Right lobe of liver (tissue), 6 donors: ENCODE measurements at places on chromosomes 2 and 18. TPM values are rescaled to one million over a fixed set of nuclear protein-coding genes. Genes with fewer than 3 reads are reported as not detected.

Gene CARF
- total RNA-seq: 5.1 TPM

Gene PLEK
- total RNA-seq: 2.2 TPM

Gene TMEM247
- not detected for total RNA-seq

Gene LOXHD1
- not detected for total RNA-seq

Gene EDAR
- 0.20 TPM for total RNA-seq

Gene GULP1
- total RNA-seq: 1.5 TPM

Gene C2orf80
- not detected for total RNA-seq

Gene CEP192
- 7.5 TPM for total RNA-seq

Gene NTSR2
- not detected for total RNA-seq

DNA sequence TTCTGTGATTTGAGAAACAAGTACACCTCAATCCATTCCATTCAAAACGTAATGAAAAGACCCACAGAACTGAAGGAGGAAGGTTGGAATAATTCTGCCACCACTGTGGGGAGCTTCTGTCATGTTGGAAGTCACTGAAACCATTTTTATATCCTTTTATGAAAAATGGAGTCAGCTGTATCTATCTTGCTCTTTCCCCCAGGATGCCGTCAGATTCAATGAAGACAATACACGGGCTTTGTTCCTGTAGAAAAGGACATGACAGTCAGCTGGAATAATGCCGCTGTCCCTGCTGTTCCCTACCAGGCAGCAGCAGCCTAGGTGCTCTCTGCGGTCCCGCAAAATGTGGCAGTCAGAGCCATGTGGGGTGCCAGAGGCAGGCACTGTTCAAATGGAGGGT lies 52.5 kb upstream of the APCDD1 start:
- no peak overlapping the region for H3K27ac ChIP-seq
- H3K27me3 ChIP-seq: no peaks in the 10 kb centered on the region
- no peaks in the 10 kb centered on the region for H3K4me1 ChIP-seq
- no peak overlapping the region for H3K4me3 ChIP-seq
- H3K36me3 ChIP-seq: no peaks in the 10 kb centered on the region

GRCh38 chr2:126843081-126843480 lies 55.6 kb upstream of the TEX51 start:
- H3K36me3 ChIP-seq: no peaks in the 10 kb centered on the region
- H3K27me3 ChIP-seq: no peaks in the 10 kb centered on the region
- H3K27ac ChIP-seq: no peak overlapping the region
- DNase-seq: no peak
- H3K4me3 ChIP-seq: no peak overlapping the region
- no peaks in the 10 kb centered on the region for H3K4me1 ChIP-seq

DNA sequence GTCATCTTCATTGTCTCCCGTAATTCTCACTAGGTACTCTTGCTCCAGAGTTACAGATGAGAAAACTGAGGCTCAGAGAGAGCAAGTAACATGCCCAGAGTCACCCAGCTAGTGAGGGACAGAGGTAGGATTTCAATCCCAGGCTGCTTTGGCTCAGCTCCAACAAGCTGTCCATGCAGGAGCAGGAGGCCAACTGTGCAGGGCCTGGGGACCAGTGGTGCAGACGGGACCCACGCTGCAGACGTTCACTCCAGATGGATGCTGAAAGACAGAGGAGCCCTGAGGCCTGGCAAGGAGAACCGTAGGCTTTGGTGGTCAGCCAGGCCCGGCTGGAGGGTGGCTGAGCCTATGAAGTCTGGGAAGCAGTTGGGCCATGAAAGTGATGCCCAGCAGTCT lies 102.6 kb downstream of the MCFD2 start:
- no peaks in the 10 kb centered on the region for H3K27me3 ChIP-seq
- H3K27ac ChIP-seq: no peak overlapping the region
- DNase-seq: no peak
- no peaks in the 10 kb centered on the region for H3K4me1 ChIP-seq
- H3K36me3 ChIP-seq: no peaks in the 10 kb centered on the region
- H3K4me3 ChIP-seq: no peak overlapping the region

GRCh38 chr18:46040747-46041104 lies 31.3 kb downstream of the PSTPIP2 start:
- H3K36me3 ChIP-seq: no peaks in the 10 kb centered on the region
- H3K27ac ChIP-seq: no peak overlapping the region
- H3K4me1 ChIP-seq: peaks cover 9% of the 10 kb centered on the region
- H3K4me3 ChIP-seq: no peak overlapping the region

DNA sequence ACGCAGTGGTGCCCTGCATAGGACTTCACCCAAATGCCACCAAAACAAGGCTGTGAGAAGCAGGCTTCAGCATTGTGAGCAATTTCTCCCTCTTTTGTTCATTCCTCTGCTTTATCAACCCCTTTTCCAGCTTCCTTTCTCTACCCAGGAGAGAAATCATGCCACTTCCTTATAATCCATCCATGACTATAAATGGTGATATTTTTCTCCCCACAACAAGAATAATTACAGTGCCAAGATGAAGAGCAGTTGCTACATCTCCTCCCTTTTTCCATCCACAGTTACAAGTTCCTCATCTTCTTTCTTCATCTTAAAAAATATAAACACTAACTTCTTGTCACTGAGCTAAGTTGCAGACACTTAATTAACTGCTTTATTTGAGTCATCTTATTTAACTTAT lies 167.2 kb downstream of the ANTXR1 start:
- DNase-seq: no peak
- H3K4me1 ChIP-seq: no peaks in the 10 kb centered on the region
- H3K27me3 ChIP-seq: no peaks in the 10 kb centered on the region
- H3K27ac ChIP-seq: no peak overlapping the region

- H3K4me1 ChIP-seq: no peaks in the 10 kb centered on the region
- no peak for DNase-seq
- H3K4me3 ChIP-seq: no peak overlapping the region
- no peaks in the 10 kb centered on the region for H3K36me3 ChIP-seq
- no peaks in the 10 kb centered on the region for H3K27me3 ChIP-seq
Measured at GRCh38 chr18:24631243-24632025, 171.0 kb downstream of the HRH4 start.

GRCh38 chr2:237752761-237753165 lies 45.8 kb upstream of the RBM44 start:
- H3K27ac ChIP-seq: no peak overlapping the region
- H3K4me3 ChIP-seq: no peak overlapping the region
- no peaks in the 10 kb centered on the region for H3K4me1 ChIP-seq

DNA sequence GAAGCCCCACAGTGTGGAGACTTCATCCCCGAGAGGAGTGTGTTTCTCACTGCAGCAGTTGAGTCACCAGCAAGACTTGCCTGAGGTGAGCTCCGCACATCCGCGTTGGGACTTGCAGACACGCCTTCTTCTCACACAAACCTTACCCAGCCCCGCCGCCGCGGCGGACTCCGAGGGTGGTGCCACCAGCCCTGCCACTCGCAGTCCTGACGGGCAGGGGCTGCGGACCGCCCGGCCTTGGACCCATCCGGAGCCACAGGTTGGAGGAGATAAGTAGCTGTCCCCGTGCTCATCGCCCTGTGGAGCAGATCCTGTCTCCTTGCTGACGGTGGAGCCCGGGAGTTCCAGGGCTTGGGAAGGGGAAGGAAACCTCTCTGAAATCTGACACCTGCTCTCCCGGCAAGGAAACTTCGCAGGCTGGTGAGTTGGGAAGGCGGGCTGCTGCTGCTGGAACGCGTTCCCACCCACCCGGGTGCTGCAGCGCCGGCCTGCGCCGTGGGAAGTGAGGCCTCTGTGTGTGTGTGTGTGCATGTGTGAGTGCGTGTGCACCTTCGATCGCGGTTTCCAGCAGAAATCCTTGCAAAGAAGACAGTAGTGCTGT lies at the start of gene RAB27B:
Gene RAB27B, plus strand, starts transcription at position 197 of the 601 bp plus-strand sequence. CDS start 49,109 bp downstream, outside the sequence.
- H3K4me1 ChIP-seq: no peaks in the 10 kb centered on the region
- peak within 1 kb of the TSS; percentile 44 for H3K27ac ChIP-seq
- H3K4me3 ChIP-seq: peak within 1 kb of the TSS; percentile 41

DNA sequence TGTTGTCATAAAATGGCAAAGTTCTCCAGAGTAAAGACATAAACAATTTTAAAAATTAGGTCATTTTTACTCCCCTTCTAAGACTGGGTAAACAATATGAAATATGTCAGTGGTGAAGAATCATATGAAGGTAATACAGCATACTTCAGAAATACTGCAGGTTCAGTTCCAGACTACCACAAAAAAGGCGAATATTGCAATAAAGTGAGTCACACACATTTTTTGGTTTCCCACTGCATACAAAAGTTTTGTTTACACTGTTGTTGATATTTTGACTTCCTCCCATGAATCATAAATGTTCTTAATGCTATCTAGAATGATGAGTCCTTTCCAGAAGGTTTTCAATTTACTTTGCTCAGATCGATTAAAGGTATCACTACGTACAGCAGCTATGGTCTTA lies 73.5 kb downstream of the SMC6 start:
- H3K4me3 ChIP-seq: no peak overlapping the region
- no peaks in the 10 kb centered on the region for H3K27me3 ChIP-seq
- no peaks in the 10 kb centered on the region for H3K36me3 ChIP-seq
- no peak for DNase-seq
- no peak overlapping the region for H3K27ac ChIP-seq

- no peaks in the 10 kb centered on the region for H3K4me1 ChIP-seq
- H3K4me3 ChIP-seq: no peak overlapping the region
- no peaks in the 10 kb centered on the region for H3K36me3 ChIP-seq
- no peak overlapping the region for H3K27ac ChIP-seq
- no peaks in the 10 kb centered on the region for H3K27me3 ChIP-seq
Measured at GRCh38 chr2:95063086-95063958, 37.8 kb downstream of the MAL start.

GRCh38 chr2:33645861-33646260 lies 46.8 kb upstream of the FAM98A start:
- DNase-seq: no peak
- H3K27ac ChIP-seq: no peak overlapping the region
- no peaks in the 10 kb centered on the region for H3K36me3 ChIP-seq
- no peak overlapping the region for H3K4me3 ChIP-seq

DNA sequence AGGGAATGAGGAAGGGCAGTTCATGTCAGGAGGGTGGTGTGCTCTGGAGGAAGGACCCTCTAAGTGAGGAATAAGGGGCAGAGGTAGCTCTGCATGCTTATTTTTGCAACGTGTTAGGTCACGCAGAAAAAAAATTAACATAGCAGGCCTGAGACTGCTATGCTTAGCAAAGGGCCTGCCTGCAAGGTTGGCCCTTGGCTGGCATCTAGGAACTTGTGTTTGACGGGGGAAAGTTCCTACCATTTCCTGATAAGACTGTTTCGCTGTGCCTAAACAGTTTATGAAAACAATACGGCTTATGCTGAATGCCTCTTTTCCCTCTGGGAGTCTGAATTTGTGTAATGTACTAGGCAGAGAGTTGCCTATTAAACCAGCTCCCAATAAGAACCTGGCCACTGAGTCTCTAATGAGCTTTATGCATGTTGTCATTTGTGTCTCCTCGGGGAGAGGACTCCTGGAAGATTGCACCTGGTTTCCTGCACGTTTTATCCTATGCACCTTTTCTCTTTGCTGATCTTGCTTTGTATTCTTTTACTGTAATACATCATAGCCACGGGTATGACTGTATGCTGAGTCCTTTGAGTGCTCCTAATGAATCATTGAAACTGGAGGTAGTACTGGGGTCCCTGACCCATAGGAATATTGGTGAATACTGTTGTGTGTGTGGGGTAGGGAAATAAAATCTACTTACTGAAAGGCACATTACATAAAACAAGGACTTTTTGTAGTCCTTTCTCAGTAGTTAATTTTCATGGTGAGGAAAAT lies 169.0 kb downstream of the PRPF40A start:
- H3K4me3 ChIP-seq: no peak overlapping the region
- H3K27me3 ChIP-seq: no peaks in the 10 kb centered on the region
- H3K36me3 ChIP-seq: no peaks in the 10 kb centered on the region
- DNase-seq: no peak
- no peak overlapping the region for H3K27ac ChIP-seq
- H3K4me1 ChIP-seq: no peaks in the 10 kb centered on the region

DNA sequence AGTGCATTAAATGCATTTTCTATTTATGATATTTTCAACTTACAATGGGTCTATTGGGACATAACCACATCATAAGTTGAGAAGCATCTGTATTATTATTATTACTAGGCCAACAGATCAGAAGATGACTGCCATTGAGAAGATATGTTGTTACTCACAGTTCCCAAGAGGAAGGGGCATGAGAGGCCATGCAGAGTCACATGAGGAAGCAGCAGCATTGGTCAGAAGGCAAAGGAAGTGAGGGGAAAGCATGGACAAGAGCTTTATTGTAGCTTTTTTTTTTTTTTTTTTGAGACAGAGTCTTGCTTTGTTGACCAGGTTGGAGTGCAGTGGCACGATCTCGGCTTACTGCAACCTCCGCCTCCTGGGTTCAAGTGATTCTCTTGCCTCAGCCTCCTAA lies 66.2 kb upstream of the LCLAT1 start:
- H3K4me1 ChIP-seq: no peaks in the 10 kb centered on the region
- H3K4me3 ChIP-seq: no peak overlapping the region
- H3K36me3 ChIP-seq: no peaks in the 10 kb centered on the region
- DNase-seq: no peak
- H3K27me3 ChIP-seq: no peaks in the 10 kb centered on the region

DNA sequence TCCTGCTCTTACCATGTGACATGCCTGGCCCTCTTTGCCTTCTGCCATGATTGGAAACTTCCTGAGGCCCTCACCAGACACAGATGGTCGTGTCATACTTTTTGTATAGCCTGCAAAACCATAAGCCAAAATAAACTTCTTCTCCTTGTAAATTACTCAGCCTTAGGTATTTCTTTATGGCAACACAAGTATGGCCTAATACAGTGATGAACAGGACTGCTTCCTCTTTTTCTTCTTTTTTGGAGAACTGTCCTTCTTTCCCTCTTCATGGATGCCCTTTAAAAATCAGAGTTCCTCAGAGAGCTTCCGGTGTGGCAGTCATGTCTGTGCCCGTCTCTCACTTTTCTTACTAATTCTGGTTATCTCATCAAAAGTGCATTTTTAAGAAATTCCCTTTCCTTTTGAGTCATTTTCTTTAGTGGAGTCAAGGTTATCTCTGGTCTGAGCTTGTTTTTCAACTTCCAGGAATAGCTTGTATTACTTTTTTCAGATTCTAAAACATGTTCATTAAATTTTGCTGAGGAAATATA lies 9.2 kb upstream of the IL1A start:
- H3K36me3 ChIP-seq: no peaks in the 10 kb centered on the region
- H3K27ac ChIP-seq: peak overlapping the region; percentile 20
- H3K4me3 ChIP-seq: no peak overlapping the region
- H3K4me1 ChIP-seq: peaks cover 16% of the 10 kb centered on the region
- DNase-seq: no peak

DNA sequence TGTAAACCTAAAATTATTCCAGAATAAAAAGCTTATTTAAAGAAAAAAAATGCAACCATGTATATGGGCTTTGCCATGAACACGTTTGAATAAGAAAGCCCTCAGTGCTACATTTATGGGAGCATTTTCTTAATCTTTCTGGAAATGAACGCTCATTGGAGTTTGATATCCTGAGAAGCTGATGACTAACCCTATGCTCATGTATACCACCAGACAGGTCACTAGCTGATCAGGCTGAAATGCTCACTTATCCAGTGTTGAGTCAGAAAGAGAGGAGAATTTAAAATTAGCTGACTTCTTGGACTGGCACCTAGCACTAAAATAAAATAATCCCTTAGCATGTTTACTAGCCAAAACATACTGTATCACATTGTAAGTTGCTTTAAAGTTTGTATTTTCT lies 254.9 kb upstream of the SIX3 start:
- DNase-seq: no peak
- no peaks in the 10 kb centered on the region for H3K4me1 ChIP-seq
- no peak overlapping the region for H3K27ac ChIP-seq
- H3K27me3 ChIP-seq: no peaks in the 10 kb centered on the region
